ENCODE measurements at places on chromosomes 16 and 17.

DNA sequence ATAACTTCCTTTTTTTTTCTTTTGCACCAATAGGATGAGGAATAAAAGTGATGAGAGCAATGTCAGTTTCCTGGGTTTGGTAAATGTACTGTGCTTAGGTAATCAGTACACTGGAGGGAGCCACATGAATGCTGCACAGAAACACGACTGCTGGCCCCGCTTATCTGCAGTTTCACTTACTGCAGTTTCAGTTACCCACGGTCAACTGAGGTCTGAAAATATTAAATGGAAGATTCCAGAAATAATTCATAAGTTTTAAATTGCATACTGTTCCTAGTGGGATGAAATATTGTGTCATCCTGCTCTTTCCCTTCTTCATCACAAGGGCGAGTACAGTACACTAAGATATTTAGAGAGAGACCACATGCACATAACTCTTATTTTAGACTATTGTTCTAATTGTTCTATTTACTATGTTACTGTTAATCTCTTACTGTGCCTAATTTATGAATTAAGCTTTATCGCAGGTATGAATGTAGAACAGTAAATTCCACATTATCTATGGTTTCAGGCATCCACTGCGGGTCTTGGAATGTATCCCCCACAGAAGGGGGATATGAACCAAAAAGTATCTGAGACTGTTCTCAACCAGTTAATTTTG lies 6.4 kb upstream of the LGALS3BP start:
- no peak for DNase-seq

DNA sequence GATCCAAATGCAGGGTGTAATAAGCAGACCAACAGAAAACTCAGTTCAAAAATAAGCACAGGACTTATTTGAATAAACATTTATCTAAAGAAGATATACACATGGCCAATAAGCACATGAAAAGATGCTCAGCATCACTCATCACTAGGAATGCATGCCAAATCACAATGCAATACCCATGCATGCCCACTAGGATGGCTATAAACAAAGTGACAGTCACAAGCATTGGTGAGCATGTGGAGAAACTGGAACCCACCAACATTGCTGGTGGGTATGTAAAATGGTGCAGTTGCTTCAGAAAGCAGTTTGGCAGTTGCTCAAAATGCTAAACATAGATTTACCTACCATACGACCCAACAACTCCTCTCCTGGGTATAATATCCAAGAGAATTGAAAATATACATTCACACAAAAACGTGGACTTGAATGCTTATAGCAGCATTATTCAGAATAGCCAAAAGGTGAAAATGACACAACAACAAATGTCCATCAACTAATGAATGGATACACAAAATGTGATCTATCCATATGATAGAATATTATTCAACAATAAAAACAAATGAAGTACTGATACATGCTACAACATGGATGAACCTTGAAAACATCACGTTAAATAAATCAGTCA lies 20.1 kb downstream of the UBE2O start:
- DNase-seq = no peak

GRCh38 chr16:31077024-31077423 lies 2.8 kb downstream of the ZNF646 start:
- no peak for DNase-seq

DNA sequence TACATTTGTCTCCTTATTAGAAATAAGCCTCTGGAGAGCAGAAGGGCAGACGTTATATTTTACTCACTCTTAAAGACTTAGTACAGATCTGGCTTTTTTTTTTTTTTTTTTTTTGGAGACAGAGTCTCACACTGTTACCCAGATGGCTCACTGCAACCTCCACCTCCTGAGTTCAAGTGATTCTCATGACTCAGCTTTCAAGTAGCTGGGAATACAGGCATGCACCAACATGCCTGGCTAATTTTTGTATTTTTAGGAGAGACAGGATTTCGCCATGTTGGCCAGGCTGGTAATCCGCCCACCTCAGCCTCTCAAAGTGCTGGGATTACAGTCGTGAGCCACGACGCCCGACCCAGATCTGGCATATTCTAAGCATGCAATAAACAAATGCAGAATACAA lies 36.4 kb upstream of the TMEM97 start:
- no peak for DNase-seq

- no peak for DNase-seq
These were observed 6.9 kb downstream of the ATXN2L start for GRCh38 chr16:28829747-28830146.

- no peak for DNase-seq
These were observed 41.0 kb upstream of the IRX3 start for GRCh38 chr16:54327609-54328008.

DNA sequence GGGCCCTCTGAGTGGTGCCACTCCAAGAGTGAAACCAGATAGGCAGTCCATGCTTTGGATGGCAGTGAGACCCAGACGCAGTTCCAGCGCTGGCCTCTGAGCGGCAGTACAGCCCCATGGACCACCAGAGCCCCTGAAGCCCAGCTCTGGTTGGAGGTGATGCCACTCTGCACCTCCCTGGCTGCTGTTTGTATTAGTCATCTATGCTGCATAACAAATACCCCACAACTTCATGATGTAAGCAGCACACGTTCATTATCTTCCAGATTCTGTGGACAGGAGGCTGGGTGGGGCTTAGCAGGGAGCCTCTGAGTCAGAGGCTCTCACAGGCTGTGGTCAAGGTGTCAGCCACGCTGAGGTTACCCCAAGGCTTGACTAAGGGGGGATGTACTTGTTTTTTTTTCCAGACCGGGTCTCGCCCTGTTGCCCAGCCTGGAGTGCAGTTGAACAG lies 5.1 kb upstream of the NME4 start:
- DNase-seq = no peak

- no peak for DNase-seq
These were observed 10.3 kb downstream of the KRT9 start for GRCh38 chr17:41561554-41561953.

- no peak for DNase-seq
These were observed 387 bp downstream of the MSI2 start for GRCh38 chr17:57256708-57257112.

DNA sequence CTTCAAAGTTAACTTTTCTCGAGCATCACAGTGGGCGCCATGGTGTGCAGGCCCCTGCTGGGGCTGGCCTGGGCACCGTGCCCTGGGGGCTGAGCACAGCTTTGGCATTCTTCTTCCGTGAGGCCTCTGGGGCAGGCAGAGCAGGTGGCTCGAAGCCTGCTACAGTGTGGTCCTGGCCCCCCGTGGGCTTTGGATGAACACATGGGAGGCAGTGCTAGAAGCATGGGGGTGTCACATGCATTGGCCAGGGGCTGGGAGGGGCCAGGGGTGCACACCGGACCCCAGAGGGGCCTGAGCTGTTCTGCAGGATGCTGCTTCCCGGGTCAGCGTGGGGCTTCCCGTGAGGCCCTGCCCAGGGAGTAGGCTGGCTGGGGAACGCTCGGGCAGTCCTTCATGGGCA lies 12.1 kb upstream of the C16orf74 start:
- no peak for DNase-seq

GRCh38 chr16:11014136-11014535 lies 69.8 kb downstream of the CLEC16A start:
- no peak for DNase-seq

GRCh38 chr17:2275722-2276121 lies 27.9 kb downstream of the SMG6 start:
- DNase-seq = no peak

DNA sequence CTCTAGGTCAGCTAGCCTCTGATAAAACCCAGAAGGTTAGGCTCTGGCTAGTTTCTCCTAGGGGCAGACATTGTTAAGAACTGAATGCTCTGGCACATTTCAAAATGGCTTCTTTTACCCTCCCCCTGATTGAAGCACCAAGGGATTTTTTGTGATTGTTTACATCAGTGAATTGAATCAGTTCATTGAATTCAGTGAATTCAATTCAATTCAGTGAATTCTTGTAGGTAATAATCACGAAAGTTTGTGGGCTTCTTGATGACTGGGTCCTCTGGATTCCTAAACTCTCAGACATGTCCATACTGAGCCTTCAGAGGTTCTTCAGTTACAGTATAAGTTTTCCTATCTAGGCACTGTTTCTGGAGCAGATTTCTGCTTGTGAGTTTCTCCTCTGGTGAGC lies 135.2 kb upstream of the ELAC2 start:
- no peak for DNase-seq

GRCh38 chr17:69869667-69870066 lies 205.4 kb upstream of the KCNJ16 start:
- no peak for DNase-seq

GRCh38 chr16:17827313-17827712 lies 356.6 kb upstream of the XYLT1 start:
- no peak for DNase-seq

DNA sequence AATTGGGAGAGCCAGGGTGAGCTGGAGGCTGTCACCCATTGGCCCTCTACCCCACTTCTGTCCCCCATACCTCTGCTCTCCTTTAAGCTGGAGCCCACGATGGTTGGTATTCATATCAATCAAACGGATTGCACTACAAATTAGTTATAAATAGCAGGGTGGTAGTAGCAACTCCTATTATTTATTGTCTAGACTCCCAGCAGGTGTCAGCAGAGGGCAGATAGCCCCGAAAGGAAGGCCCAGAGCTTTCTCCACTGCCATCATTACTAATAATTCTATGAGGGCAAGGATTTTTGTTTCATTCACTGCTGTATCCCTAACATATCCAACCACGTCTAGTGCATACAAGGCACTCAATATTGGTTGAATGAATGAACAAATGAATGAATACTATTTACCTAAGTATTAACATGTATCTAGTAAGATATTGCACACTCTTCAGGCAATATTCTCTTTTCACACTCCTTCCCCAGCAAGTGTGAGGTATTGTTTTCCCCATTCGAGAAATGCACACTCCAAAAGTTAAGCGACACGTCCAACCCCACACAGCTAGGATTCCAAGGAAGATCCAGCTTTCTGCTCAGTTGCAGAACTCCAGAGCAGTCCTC lies 6.3 kb downstream of the C17orf50 start:
- peak; percentile 25 for DNase-seq

GRCh38 chr17:40326014-40326831 lies 17.2 kb downstream of the RARA start:
- no peak for DNase-seq

GRCh38 chr17:43439041-43439440 lies 40.2 kb downstream of the ARL4D start:
- DNase-seq = no peak

DNA sequence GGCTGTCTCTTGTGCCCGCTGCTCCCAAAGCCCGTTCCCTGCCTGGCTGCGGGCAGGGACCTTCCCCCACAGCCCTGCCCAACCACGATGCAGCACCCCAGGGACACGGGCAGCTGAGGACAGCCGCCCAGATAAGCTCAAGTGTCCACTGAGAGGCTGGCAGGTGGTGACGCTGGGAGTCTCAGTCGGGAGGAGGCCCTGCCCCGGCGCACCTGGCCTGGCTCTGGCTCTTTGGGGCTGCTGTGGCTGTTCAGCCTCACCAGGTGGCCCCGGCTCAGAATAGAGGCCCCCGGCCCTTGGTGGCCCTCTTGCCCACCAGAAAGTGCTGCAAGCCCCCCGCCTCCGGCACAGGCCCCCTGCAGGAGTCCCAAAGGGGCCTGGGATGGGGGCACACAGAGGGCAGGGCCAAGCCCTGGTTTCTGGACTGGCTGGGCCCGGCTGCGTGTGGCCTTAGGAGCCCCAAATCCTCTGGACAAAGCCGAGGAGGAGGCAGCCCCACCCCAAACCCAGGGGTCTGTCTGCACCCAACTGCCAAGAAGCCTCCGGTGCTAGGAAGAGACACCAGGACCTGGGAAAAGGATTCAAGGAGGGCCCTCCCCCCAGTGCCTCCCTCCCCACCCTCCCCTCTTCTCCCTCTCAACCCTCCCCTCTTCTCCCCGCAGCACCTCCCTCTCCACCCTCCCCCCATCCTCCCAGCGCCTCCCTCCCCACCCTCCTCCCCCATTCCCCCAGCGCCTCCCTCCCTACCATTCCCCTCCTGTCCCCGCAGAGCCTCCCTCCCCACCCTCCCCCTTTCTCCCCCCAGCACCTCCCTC lies 5.3 kb downstream of the NTHL1 start:
- DNase-seq = no peak

DNA sequence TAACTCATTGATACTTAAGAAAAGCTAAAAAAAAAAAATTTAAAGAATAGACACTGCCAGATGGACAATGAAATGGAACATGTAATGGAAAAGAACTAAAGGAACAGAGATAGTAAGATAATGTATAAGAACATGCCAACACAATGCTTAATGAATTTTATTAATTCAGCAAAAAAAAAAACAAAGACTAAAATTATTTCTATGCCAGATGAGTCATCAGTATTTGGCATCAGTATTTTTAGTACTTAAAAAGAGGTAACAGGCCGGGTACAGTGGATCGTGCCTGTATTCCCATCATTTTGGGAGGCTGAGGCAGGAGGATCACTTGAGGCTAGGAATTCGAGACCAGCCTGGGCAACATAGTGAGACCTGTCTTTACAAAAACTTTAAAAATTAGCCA lies 168.5 kb downstream of the CYB561 start:
- no peak for DNase-seq

DNA sequence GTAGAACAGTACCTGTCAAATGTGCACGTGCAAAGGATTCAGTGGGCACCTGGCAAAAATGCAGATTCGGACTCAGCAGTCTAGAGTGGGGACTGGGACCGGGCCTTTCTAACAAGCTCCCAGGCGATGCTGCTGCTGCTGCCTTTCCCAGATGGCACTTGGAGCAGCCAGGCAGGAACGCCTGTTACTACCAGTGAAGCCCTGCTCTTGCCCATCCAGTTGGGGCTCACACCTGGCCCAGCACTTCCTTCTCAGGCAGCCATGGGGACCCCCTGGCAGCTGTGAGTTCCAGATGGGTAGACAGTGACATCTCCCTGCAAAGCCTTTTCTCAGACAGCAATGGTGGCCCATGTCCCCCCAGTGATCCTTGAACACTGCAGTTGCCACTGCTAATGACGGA lies 30.4 kb downstream of the KDM8 start:
- DNase-seq = no peak

DNA sequence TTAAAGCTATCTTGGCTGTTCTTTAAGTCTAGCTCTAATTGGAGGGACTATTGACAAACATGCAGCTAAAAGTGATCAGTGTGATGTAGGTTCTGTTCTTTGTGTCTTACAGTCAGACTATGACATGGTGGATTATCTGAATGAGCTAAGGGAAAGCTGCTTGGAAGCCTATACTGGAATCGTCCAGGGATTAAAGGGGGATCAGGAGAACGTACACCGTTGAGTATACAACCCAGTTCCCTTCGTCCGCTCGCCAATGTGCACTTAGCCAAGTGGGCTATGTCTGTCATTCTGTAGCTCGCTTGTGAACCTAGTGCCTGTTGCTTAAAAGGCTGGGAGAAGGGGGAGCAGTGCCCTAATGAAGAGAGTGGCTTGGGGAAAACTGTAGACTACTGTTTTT lies 15.8 kb upstream of the TBKBP1 start:
- DNase-seq = no peak

GRCh38 chr17:44137891-44138709 lies 3.6 kb upstream of the HROB start:
- DNase-seq = peak; percentile 88

- no peak for DNase-seq
These were observed 19.2 kb upstream of the ABAT start for GRCh38 chr16:8655184-8655717.

DNA sequence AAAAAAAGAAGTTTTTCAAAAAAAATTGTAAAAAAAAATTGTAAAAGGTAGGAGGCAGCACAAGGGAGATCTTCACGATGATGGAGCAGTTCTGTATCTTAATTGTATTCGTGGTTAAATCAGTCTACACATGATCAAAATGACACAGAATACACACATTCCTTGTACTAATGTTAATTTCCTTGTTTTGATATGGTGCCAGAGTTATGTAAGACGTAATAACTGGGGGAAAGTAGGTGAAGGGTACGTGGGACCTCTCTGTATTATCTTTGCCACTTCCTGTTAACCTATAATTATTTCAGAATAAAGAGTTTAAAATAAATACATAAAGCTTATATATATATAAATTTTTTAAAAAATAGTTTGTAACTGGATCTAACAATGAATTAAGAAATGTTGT lies 36.8 kb downstream of the HELZ start:
- DNase-seq = no peak

Measured in putamen (tissue), 1 donor.